Astrocyte of the spinal cord (primary cell): ENCODE measurements at places on chromosomes 5 and 9.

DNA sequence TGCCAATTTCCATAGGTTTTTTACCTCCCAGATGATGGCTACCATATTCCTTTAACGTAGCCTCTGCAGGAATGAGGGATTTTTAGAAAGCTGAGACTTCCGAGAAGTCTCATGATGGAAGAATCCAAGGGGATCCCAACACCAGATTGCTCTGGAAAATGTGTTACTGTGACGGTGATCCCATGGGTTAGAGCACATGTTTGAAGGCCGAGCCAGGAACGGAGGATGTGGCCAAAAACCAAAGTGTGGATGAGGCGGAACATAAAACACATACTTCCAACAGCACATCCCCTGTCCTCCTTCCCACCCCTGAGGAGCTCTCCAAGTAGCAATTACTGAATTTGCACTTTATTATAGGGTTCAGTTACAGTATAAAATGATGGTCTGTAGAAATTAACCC lies 82.6 kb downstream of the GPR21 start:
- DNase-seq = no peak

- no peak for DNase-seq
Observed at GRCh38 chr5:58191443-58191842, 268.4 kb downstream of the PLK2 start.

GRCh38 chr9:88477300-88477751 lies 57.7 kb upstream of the NXNL2 start:
- DNase-seq = peak; percentile 97

- no peak for DNase-seq
Observed at GRCh38 chr9:69357030-69357775, 32.2 kb downstream of the ENTREP1 start.

DNA sequence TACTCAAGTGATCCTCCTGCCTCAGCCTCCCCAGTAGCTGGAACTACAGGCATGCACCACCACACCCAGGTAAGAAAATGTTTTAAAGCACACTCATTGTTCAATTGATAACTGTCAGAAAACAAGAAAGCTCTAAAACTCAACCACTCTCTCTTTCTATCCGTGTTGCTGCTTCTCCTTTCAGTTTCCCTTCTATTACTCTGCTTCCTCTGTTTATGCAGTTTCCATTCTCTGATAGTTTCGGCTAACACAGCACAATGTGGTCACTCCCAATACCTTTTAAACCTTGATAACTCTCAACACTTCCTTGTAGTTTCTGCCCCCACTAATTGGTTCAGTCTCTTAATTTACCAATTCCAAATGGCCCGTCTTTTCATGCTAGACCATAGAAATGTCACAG lies 59.2 kb upstream of the NR4A3 start:
- no peak for DNase-seq

- no peak for DNase-seq
Observed at GRCh38 chr5:21862986-21863385, 990.2 kb downstream of the CDH12 start.

GRCh38 chr9:123335193-123335985 lies 20.6 kb upstream of the CRB2 start:
- peak; percentile 62 for DNase-seq

DNA sequence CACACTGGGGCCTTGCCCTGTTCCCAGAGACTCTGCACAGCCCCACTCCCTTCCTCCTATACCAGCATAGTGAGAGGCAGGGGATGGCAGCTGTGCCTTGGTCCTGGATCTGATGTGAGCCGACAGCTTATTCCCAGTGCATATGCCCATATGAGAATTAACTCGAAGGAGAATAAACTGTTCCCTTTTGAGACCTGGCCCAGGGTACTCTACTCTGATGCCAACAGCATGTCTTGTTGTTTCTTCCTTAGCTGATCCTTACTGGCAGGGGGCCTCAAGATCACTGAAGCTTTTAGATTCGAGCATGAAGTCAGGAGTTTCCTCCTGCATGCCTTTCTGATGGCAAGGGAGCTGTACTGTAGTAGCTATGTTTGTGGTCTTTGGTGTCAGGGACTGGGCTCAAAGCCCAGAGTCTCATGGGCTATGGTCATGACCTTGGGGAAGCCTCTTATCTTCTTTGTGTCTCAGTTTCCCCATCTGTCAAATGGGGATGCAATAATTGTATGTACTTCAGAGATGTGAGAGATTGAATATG lies 57.1 kb downstream of the DOCK2 start:
- peak; percentile 37 for DNase-seq

DNA sequence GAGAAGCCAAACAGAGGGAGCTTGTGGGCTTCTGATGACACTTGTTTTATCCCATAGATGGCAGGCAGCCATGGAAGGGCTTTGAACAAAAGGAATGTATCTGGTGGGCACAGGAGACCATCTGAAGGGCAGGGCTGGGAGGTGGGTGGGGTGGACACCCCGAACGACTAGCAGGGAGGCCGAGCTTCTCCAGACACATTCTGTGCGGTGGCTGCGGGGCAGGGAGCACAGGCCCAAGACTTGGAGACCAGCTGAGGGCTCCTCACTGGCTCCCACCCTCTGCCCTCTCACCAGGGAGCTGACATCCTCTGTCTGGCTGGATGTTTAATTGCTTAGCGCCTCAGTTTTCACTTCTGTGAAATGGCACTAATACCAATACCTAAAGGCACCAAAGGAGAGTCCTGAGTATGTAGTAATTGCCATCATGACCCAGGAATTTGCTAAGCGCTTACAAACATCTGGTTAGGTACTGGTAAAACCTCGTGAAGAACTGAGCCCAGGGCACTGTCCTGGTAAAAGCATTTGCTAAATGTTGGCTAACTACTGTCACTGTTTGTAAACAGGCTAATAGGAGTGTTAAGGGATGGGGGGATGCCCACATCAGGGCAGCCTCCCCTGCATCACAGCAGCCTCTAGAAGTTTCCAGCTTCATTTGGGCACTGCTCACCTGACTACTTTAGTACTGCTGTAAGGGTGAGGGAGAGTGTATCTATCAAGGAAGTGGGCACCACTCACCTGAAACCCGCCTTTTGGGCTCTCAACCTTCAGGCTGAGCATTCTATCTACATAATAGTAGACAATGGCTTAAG lies 2.1 kb upstream of the PHF2 start:
- DNase-seq = no peak
